ENCODE measurements at places on chromosomes 12 and 14.

DNA sequence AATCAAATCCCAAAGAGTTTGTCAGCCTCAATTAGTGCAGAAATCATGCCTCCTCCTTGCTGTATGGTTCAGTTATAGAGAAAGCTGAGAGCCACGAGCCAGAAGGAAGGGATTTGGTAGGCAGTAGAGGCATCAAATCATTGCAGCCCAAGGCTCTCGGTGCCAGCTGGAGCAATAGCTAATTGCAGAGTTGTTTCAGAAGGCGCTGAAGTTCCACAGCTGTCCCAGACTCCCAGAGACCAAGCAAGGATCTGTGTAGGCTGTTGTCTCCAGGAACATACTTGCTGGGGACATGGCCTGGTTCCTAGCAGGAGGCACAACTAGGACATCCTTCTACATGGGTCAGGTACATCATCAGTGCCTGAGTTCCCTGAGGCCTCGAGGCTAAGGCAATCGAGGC is 80.4 kb upstream of the WSCD2 start:
- DNase-seq, result no peak

DNA sequence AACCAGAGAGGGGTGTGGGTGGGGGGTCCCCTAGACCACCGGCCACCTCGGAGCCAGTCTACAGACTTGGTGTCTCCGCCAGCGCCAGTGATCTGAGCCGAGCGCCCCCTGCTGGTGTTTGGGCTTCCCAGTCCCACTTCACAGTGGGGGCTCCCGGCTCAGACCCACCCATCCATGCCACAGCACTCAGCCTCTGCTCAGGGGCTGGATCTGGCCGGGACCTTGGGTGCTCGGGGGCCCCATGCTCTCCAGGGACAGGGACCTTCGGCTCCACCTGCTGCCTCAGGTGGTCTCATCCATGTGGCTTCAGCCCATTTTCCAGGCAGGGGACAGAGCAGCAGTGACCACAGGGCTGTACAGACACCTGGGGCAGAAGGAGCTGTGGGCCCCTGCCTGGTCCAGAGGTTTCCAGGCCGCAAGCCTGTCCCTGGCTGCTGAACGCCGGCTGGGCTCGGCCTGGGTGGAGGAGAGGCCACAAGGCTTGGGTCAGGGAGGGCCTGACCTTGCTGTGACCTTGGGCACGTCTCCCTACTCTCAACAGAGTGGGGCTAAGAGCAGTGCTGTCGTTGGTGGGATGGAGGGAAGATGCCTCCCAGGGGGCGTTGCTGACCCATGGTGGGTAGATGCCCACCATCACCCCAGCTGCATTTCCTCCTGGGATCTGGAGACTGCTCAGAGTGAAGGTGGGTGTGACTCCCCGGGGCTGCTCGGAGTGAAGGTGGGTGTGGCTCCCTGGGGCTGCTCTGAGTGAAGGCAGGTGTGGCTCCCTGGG is 86.3 kb downstream of the KIF26A start:
- DNase-seq, result no peak

DNA sequence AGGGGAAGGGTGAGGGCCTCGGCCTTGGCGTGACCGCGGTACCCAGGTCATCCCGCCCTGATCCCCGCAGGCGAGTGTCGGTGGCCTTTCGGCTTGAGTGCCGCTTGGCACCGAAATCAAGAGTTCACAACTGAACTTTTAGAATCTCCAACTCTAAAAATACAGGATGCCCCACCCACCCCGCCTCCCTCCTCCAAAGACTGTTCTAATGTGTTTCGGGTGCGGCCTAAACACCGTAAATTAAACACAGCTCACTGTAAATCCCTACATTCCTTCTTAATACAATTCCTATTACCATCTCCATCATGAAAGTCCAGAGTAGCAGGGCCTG is 11.4 kb downstream of the SCNN1A start:
- no peak for DNase-seq

DNA sequence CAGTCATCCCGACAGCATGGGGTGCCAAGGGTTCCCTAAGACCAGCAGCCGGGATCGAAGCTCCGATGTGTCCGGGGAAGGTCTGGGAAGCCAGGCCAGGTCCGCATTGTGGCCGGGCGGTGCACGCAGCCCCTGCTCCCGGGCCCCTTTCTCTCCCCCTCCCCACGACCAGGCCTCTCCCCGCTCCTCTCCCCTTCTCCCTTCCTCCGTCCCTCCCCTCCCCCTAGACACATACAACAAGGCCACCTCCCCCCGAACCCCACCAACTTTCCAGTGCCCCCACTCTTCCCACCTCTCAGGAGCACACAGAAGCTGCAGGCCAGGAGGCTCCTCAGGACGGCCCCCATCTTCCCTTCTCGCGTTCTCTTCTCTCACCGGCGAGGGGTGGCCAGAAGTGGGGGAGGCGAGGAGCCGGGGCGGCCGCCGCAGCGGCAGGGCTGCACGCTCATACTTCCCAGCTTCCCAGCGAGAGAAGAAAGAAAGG is 413 bp downstream of the LRP6 start:
- no peak for DNase-seq

GRCh38 chr12:125015680-125016310 is 22.4 kb downstream of the BRI3BP start:
- no peak for DNase-seq

GRCh38 chr12:101086490-101087135 is 123.4 kb downstream of the SLC5A8 start:
- DNase-seq, result peak; percentile 31

GRCh38 chr12:96870946-96871345 is 36.1 kb upstream of the NEDD1 start:
- no peak for DNase-seq

GRCh38 chr14:104295681-104296387 is 157.4 kb downstream of the KIF26A start:
- DNase-seq, result no peak

GRCh38 chr12:110737532-110737931 is 5.2 kb downstream of the PPP1CC start:
- DNase-seq, result no peak

- DNase-seq, result no peak
Observed at GRCh38 chr14:99192830-99193229, 79.2 kb downstream of the BCL11B start.

- no peak for DNase-seq
Observed at GRCh38 chr12:62834406-62834805, 100.5 kb downstream of the PPM1H start.

Measured in fibroblast of skin of right quadriceps (primary cell).